ENCODE measurements at places on chromosomes 1 and 21.

GRCh38 chr1:45001011-45001481, 10.1 kb downstream of the HECTD3 start:
- DNase-seq, result no peak

GRCh38 chr1:197360068-197360467, 92.0 kb downstream of the CRB1 start:
- no peak for DNase-seq

GRCh38 chr1:227902641-227902990, 45.1 kb downstream of the WNT9A start:
- DNase-seq, result no peak

GRCh38 chr1:57447551-57447950, 23.7 kb upstream of the DAB1 start:
- no peak for DNase-seq

GRCh38 chr1:71223641-71224340, 143.0 kb upstream of the ZRANB2 start:
- no peak for DNase-seq

- peak; percentile 20 for DNase-seq
These were observed 701.9 kb upstream of the ZP4 start for GRCh38 chr1:238592621-238593020.

- DNase-seq, result peak; percentile 38
These were observed 23.4 kb upstream of the TSPAN2 start for GRCh38 chr1:115112496-115113375.

- DNase-seq, result no peak
These were observed 172.5 kb downstream of the CTH start for GRCh38 chr1:70583522-70583921.

Measured in EL (cell line).